Uterus (tissue), 4 donors: ENCODE measurements at places on chromosomes 3 and 15.

GRCh38 chr3:180183346-180183745 is 146.6 kb upstream of the PEX5L start:
- no peak for DNase-seq

- DNase-seq = no peak
Measured at GRCh38 chr3:172678068-172678467, 32.8 kb downstream of the NCEH1 start.

DNA sequence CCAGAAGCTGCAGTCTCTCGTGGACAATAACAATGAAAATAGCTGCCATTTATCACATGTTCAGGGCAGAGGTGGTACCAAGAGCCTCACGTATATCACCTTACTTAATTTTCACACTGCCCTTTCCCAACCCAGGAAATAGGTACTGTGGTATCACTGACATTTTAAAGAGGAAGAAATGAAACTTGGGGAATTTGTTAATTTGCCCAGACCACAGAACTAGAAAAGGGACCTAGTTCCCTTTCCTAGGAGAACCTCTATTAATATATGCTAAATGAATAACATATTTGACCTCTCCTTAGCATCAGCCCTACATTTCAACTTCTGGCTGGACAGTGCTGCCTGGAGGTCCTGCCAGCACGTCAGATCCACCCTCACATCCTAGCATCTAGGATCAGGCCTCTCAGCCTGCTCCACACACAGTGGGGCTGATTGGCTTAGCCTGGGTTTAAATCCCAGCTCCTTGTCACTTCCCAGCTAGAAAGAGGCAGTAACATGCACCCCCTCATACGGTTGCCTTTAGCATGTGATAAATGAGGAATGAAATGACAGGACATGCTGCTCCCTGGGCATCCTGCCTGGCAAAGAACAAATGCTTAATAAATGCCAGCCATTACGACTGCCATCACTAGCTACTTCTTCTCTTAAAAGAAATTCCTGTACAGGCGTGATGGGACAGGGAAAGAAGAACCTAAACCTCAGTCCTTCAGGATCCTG is 95.1 kb upstream of the TNFAIP8L3 start:
- no peak for DNase-seq

- DNase-seq = no peak
Measured at GRCh38 chr15:25678500-25678855, 184.6 kb downstream of the ATP10A start.

DNA sequence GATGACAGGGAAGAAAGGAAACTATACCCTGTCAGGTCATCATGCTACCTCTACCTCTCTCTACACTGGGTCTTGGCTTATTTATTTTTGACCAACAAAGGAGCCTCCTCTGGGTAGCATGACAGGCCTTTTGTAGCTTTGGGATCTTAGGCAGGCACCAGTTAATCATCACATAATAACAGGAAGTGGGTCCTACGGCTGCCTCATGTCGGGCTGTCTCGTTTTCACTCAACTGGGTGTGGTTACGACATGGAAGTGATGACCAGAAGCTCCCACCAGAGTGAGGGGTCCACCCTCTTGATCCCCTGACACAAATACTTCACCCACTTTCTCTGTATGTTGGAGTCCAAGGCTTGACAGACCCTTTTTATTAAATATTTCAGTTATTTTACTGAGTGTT is 105.3 kb downstream of the CD47 start:
- DNase-seq = no peak
